Left kidney (tissue), 8 donors: ENCODE measurements at places on chromosomes 1 and 21. TPM values are rescaled to one million over a fixed set of nuclear protein-coding genes. Genes with fewer than 3 reads are reported as not detected.

The LSS gene
- polyA plus RNA-seq, result 38.8 TPM

The PLA2G2F gene
- 0.37 TPM for polyA plus RNA-seq

- DNase-seq, result no peak
These were observed 10.5 kb downstream of the ARID1A start for GRCh38 chr1:26706315-26706714.

DNA sequence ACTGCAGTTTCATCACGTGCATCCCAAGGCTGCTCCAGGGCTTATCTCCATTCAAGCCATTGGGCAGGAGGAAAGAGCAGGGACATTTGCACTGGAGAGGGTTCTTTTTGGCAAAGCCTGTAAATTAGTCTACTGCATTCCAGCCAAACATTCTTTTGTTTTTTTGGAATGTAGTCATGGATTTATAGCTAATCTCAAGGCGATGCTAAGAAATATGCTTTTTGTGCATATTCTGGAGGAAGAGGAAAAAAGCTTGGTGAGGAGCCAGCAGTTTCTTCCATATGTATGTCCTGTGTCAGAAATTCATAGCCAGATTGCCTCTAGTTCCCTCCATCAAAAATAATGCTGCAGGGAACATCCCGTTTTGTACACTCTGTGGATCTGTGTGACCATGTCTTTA, 221.4 kb downstream of the BACH1 start:
- DNase-seq, result no peak

- no peak for DNase-seq
These were observed 24.1 kb downstream of the COL11A1 start for GRCh38 chr1:103084181-103084580.

- no peak for DNase-seq
These were observed 37.3 kb downstream of the CAMK2N1 start for GRCh38 chr1:20448671-20449071.

- DNase-seq, result no peak
These were observed 14.1 kb downstream of the EPB41 start for GRCh38 chr1:28928314-28928941.

GRCh38 chr21:38821248-38821647, 15.5 kb downstream of the ETS2 start:
- DNase-seq, result no peak

- DNase-seq, result no peak
These were observed 10.1 kb upstream of the ABCA4 start for GRCh38 chr1:94130851-94131595.
